Heart right ventricle (tissue), 16 donors: ENCODE measurements at places on chromosomes 3 and 15. TPM values are rescaled to one million over a fixed set of nuclear protein-coding genes. Genes with fewer than 3 reads are reported as not detected.

Gene MST1R
- 3.8 TPM for total RNA-seq

DNA sequence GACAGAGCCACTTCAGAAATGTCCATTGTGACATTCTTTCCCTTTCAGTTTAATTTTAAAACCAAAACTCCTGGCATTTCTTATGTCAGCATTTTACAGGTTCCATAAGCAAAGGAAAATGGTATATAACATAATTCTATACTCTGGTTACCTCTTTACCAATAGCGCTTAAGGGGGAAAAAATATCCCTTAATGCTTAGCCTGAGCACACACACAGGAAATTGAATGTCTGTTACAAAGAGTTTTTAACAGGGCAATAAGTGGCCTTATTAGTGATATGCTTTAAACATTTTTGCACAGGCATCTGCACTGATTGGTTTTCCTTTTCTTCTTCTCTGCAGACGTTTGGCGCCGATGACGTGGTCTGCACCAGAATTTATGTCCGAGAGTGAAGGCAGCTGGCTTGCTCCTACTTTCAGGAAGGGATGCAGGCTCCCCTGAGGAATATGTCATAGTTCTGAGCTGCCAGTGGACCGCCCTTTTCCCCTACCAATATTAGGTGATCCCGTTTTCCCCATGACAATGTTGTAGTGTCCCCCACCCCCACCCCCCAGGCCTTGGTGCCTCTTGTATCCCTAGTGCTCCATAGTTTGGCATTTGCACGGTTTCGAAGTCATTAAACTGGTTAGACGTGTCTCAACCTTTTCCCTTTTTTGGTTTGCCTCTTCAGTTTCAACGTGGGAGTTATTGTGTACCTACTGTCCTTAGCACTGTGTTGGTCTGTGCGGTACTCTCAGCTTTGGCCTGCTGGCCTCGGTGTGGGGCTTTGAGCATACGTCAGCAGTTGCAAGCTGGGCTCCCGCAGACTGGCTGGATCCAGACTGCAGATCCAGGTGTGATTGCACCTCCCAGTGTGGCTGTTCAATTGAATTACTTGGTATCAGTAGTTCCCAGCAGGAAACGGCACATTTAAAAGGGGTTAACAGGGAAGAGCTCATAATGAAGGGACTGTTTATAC, 7.7 kb downstream of the CRABP1 start:
- DNase-seq, result no peak
- H3K27me3 ChIP-seq, result peaks cover 9% of the 10 kb centered on the region
- no peak overlapping the region for H3K27ac ChIP-seq
- no peaks in the 10 kb centered on the region for H3K36me3 ChIP-seq

GRCh38 chr3:157029365-157029790, 130.6 kb downstream of the CCNL1 start:
- H3K4me3 ChIP-seq, result no peak overlapping the region
- H3K36me3 ChIP-seq, result no peaks in the 10 kb centered on the region
- H3K27ac ChIP-seq, result no peak overlapping the region
- no peak for DNase-seq
- H3K27me3 ChIP-seq, result no peaks in the 10 kb centered on the region

- peaks cover 17% of the 10 kb centered on the region for H3K4me1 ChIP-seq
- no peaks in the 10 kb centered on the region for H3K36me3 ChIP-seq
- H3K27me3 ChIP-seq, result no peaks in the 10 kb centered on the region
- DNase-seq, result no peak
These were observed 408.2 kb upstream of the THBS1 start for GRCh38 chr15:39172380-39173281.
